ENCODE measurements at places on chromosomes 5 and 9.

- DNase-seq, result no peak
Measured at GRCh38 chr5:18772475-18772874, 1138.2 kb downstream of the TAF11L14 start.

DNA sequence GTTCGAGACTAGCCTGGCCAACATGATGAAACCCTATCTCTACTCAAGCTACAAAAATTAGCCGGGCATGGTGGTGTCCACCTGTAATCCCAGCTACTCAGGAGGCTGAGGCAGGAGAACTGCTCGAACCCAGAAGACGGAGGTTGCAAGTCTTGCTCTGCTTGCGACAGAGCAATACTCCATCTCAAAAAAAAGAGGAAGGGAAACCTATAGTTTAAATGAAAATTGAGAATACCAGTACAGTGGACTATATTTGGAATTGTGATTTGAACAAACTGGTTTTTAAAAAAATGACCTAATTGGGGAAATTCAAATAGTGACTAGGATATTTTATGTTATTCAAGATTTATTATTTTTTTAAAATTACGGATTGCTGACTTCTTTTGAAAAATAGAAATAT, 33.2 kb downstream of the DIAPH1 start:
- DNase-seq, result no peak

DNA sequence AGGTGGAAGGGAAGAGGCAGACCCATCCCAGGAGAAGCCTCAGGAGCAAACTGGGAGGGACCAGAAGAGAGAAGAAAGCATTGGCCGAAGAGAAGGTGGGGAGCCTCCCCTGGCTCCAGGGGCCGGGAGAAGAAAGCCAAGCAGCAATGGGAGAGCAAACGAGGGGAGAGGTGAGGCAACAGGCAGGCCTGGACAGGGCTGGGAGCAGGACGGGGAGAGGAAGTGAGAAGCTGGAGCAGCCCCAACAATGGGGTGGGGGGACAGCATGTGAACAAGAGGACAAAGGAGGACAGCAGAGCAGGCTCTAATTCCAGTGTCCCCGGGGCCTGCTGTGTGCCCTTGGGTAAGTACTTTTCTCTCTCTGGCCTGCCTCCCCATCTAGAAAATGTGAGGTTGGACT, 115.3 kb downstream of the PSD2 start:
- no peak for DNase-seq

DNA sequence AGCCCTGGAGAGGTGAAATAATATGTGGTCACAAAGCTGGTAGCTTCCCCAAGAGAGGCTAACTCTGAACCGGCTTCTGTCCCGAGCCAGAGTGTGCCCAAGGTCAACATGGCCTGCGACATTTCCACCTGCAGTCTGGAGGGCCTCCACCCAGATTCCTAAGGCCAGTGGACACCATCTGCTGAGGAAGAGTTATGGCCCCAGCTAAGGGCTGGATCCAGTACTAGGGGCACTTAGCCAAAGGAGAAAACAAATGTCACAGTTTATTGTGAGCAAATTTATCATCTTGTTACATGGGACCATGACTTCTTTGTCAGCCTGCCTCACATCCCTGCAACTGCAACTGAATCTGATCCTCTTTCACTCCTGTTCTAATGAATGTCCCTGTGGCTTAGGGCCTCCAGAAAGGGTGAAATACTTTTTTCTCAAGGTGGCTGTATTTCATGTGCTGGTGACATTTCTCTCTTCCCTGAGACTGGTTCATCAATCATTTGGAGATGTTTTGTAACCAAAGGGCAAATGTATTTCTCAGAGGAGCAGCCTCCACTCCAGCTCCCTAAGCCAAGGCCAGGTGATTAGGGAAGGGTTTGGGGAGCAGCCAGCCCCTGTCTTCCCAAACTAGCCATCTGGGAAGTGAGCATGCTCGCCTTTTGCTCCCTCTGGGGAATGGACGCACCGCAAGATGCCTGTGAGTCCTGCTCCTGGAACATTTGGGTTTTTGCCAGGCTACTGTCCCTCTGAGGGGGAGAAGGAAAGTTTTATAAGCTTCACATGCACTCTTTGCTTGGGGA, 148.3 kb downstream of the CMYA5 start:
- no peak for DNase-seq

GRCh38 chr9:122100756-122101155, 7.6 kb upstream of the TTLL11 start:
- DNase-seq, result no peak

- no peak for DNase-seq
Measured at GRCh38 chr5:137446615-137447014, 52.5 kb downstream of the SPOCK1 start.

DNA sequence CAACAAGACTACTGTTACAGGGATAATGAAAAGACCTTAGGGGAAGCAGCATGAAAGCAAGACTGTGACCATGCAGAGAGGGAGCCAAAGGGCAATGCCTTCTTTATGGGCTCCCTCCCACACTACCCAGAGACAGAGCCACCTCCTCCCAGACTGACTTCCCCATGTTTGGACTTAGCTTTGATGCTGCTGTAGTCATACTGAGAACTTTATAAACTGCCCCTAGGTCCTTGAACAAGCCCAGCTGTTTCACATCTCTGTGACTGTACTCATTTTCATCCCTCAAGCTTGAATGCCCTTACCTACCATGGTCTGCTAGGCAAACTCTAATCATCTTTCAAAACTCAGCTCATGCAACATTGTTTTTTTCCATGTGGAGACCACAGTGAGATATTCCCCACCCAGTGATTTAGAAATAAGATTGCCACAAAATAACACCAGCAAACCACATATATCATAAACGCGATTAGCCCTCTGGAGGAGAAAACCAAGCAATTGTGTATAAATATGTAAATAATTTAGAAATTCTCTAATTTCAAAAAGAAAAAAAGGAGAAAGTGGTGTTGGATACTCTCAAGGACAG, 23.4 kb upstream of the FAM169A start:
- no peak for DNase-seq

DNA sequence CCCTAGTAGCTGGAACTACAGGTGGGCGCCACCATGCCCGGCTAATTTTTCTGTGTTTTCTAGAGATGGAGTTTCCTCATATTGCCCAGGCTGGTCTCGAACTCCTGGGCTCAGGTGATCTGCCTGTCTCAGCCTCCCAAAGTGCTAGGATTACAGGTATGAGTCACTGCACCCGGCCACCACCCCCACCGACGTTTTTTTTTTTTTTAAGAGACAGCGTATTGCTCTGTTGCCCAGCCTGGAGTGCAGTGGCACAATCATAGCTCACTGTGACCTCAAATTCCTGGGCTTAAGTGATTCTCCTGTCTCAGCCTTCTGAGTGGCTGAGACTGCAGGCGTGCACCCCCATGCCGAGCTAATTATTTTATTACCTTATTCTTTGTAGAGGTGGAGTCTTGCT, 38.2 kb downstream of the WDR70 start:
- DNase-seq, result no peak

DNA sequence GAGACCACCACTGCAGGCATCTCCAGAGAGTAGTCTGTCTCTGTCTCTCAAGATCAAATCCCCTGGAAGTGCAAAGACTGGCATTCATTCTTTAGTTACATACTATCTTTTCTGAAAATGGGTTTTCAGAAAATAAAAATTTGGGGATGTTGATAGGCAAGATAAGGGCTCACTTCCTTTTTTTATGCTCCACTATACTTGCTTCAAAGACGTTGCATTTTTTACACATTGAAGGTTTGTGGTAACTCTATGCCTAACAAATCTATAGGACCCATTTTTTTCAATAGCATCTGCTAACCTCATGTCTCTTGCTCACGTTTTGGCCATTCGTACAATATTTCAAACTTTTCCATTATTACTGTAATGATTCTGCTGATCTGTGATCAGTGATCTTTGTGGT, 37.0 kb downstream of the DMAC1 start:
- no peak for DNase-seq

DNA sequence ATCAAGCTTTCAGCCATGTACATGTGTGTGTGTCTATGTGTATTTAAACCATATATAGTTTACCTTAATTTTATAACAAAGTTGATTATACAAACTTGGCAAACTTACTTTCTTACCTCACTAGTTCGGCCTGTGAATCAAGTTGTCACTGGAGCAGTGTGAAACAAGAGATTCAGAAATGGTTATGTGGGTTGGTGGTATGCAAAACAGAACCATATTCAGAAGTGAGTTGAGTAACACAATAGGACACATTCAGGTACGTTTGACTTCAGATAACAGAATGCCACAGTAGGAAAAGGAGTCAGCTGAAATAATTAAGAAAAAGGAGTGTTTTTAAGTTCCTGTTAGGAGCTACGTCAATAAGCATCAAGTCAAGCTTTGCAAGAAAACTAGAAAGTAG, 21.5 kb downstream of the XPA start:
- no peak for DNase-seq

DNA sequence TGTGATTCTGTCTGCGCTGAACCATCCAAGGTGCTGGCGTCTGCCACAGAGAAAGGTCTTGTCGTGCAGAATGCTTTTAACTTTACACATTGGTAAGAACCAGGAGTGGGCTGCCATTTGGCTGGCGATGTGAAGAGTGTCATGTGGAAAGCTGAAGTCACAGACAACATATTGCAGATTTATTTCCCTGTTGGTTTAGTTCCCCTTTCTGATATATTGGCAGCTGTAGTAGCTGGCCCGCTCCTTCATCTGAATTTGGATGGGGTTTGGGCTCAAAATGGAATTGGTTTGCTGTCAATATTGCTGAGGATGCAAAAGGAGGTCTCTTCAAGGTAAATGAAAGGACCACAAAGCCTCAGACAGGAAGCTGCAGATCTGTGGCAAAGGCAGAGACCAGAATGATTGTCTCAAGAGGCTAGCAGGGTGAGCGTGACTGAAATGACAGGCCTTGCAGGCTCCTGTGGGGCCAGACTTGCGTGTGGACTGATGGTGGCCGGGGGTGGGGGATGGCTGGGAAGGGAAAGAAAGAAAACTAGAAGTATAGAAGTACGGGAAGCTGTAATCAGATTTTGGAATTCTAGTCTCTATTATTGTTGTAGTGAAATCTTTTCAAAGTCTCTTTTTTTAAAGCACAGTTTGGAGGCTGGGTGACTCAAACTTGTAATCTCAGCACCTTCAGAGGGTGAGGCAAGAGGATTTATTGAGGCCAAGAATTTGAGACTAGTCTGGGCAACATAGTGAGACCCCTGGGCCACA, 25.1 kb upstream of the CD180 start:
- DNase-seq, result no peak

DNA sequence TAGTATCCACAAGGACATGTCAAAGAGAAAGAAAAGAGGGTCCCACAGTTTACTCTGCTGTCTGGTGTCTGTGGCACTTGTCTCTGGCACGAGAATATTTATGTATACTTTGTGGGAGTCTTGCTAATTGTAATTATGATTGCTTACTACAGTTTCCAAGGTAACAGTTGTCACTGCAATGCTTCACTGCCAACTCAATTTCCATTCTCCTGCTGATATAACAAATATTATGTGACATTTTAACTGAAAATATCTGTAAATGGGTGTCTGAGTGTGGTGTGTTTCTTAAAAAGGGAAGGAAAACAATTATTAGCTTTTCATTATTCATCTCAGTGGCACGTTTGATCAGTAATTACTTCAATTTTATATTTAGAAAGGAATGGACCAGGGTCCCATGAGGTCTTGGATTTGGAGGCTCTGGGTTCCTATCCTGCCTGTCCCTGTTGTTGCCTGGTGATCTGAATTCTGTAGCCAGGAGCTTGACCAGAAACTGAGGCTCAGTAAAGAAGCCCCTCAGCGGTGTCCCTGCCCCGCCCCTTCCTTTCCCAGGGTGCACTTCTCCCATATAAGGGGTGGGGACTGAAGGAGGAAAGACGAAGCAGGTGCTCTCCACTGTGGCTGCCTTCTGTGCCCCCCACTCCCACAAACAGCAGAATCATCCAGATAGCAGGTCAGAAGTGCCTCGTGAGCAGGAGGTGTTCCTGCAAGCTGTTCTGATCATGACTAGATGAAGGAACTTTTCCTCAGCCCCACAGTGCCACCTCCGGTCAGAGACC, 137.3 kb upstream of the KIF2A start:
- no peak for DNase-seq

- DNase-seq, result no peak
Measured at GRCh38 chr9:137136881-137137607, 1.9 kb upstream of the GRIN1 start.

GRCh38 chr9:126523611-126524111, 90.1 kb upstream of the LMX1B start:
- no peak for DNase-seq

DNA sequence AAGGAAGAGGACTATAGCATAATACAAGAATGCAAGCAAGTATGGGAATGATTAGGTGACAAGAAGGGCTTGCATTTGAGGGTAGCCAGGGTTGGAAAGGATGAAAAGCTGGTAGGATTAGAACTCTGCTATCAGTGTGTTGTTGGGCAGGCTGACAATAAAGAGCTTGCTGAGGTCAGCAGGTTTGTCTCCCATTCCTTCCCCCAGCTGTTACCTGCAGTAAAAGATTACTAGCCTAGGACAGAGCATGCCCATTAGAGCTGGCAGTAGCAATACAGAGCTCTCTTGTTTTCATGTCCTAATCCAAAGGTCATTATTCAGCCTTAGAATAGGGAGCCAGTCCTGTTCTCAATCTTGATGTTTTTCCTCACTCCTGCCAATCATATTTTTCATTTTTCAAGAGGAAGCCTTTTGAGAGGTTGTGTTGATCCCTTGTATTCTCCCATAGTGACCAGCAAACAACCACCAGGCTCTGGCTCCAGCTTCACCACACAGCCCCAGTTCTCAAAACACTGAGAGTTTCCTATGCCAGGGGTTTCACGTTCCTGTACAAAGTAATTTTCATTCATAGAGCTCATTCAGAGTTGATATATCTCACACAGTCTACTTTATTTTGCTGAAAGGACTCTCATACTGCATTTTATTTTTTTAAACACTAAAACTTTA, 71.7 kb downstream of the OR2K2 start:
- no peak for DNase-seq

DNA sequence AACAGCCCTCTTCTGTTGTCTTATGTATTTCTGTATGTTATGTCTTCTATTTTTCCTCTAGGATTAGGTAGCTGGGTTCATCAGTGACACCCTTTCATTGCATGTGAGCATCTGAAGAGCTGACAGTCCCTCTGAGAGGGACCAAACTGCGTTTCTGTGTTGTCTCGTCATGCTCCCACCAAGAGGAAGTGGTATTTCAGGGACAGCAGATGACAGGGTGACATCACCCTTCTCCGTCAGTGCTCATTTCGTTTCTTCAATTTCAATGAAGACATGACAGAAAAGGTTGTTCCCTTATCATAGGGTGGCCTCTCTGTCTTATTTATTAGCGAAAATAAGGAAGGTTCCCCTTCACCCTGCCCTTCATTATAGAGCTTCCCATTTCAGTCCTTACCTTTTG, 225.9 kb upstream of the NR4A3 start:
- no peak for DNase-seq

- DNase-seq, result no peak
Measured at GRCh38 chr5:55597014-55597981, 62.5 kb upstream of the PLPP1 start.

- DNase-seq, result no peak
Measured at GRCh38 chr5:142621227-142621626, 64.7 kb downstream of the FGF1 start.

GRCh38 chr5:171367424-171368370, 20.0 kb upstream of the NPM1 start:
- DNase-seq, result no peak
